ENCODE measurements at places on chromosomes 6 and 20. TPM values are rescaled to one million over a fixed set of nuclear protein-coding genes. Genes with fewer than 3 reads are reported as not detected.

DNA sequence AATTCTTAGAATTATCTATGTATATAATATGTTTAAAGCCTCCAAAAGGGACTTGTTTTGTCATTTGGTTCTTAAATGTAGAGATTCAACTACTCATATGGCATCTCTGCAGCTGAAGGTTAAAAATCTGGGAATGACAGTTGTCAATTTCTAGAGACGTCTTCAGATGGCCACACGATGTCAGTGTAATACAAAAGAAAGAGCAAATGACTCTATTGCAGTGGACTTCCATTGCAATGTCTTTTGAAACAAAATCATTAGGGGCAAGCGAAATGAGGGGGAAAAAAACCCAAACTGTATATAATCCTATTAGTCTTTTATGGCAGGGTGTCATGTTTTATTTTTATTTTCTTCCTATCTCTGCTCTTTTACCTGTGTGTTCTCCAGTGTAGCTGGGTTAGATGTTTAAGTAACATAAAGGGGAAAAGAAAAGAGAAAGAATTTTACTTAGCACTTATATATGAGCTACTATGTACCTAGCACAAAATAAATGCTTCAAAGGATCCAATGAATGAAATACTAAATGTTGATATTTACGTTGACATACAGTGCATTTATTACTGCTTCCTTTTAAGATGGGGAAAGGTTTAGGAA, 26.2 kb downstream of the CCN2 start:
- no peak for DNase-seq

DNA sequence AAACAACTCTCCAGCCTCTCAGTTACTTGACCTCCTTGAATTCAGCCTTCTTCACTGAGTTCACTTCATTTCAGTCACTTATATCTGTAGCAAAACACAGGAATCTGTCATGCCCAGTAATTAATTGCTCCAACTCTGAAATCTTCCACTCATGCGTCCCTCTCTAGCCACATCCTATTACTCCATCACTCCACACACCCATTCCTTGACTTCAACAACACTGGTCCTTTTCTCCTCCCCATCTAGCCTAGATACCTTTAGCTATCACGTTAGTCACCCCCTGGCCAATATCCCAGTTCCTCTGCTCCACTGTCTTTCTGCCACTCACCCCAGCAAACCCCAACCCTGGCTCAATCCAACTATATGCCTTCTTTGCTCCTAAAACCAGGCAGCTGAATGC, 7.7 kb downstream of the ZHX3 start:
- no peak for DNase-seq

- no peak for DNase-seq
These were observed 22.1 kb downstream of the GSTA4 start for GRCh38 chr6:52972989-52973388.

DNA sequence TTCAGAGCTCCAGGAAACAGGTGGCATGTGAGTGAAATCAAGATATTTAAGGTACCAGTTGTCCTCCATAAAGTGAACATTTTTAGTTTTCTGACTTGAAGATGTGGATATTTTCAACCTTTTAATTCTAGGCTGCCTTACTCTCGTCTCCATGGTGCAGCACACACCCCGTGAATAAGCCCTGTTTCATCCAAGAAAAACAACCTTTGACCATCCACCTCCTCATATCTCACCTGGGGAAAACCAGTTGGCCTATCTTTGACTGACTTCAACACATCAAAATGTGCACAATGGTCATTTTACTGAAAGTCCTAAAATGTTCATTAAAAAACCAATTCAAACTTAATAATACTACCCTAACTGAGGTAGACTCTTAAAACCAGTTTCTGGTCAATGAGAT, 73.8 kb upstream of the CD2AP start:
- DNase-seq, result no peak

- peak; percentile 27 for DNase-seq
These were observed 36.6 kb upstream of the HIVEP1 start for GRCh38 chr6:11975353-11975977.

DNA sequence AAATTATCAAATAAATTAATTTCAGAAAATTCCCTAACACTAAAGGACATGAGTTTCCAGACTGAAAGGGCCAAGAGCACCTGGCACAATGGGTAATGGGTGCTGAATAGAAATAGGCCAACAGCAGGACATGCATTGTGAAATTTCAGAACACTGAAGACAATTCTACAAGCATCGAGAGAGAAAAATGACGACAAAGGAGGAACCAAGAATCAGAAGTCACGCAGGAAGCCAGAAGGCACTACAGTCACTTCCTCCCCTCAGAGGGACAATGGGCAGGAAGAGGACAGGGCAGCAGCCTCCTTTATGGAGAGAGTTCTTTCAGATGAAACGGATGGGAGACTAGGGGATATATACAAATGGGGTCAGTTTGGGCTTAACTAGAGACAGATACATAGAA, 29.6 kb downstream of the PCNA start:
- DNase-seq, result no peak

GRCh38 chr6:115000736-115001135, 657.9 kb upstream of the HS3ST5 start:
- no peak for DNase-seq

The MAFB gene
- 17.7 TPM for total RNA-seq

- DNase-seq, result peak; percentile 18
These were observed 13.6 kb downstream of the SERPINB6 start for GRCh38 chr6:2957696-2958330.

The COL9A3 gene
- total RNA-seq, result 50.6 TPM

The SLC17A3 gene
- 0.68 TPM for total RNA-seq

GRCh38 chr20:50610212-50610718, 81.1 kb downstream of the RIPOR3 start:
- DNase-seq, result no peak

DNA sequence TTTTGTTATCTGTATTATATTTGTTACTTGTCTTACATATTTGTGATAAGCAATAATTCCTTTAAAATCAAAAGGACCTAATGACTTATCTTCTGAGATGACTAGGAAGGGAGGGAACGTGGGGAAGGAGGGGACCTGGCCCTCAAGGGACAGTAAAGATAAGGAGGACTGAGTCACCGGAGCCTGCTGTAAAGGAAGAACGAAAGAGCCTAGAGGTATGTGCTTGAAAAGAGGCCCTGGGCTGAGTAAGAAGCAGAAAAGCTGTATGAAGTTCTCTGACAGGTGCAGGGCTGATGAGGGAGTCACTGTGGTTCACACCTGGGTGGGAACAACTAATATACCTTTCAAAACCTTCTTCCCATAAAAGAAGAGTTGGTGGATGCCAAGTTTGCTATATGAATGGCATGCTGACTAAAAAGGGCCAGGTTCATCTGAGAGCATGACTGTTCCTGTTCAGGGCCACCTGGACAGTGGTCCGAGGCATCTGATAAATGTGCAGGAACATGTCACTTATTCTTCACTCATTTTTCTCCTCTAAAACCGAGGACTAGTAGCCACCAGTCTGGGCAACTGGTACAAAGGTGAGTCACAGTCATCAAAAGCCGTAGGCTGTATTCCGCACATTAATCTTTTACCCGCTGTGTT, 111.3 kb downstream of the TNFAIP3 start:
- no peak for DNase-seq

The TMEM244 gene
- total RNA-seq, result not detected
